ENCODE measurements at places on chromosomes 6 and 20.

- DNase-seq = no peak
Measured at GRCh38 chr6:36216559-36216958, 20.0 kb downstream of the BRPF3 start.

GRCh38 chr6:26202201-26202611, 115.0 kb downstream of the HFE start:
- DNase-seq = no peak

DNA sequence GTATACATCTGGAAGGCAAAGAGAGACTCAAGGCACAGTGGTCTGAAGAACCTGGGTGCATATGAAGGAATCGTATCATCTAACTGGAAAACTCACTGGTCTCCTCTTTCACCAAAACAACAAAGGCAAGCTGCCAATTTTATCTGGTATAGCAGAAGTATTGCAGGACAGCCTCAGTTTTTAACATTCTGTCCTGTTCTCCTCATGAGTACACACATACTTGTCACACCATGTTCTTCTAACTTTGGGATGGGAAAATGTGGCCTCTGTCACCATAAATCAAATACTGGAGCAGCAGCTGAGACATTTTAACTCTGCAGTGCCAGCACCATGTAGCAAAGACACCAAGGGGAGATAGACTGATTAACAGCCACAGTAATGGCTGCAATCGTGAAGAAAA, 199.1 kb upstream of the CNR1 start:
- DNase-seq = no peak

DNA sequence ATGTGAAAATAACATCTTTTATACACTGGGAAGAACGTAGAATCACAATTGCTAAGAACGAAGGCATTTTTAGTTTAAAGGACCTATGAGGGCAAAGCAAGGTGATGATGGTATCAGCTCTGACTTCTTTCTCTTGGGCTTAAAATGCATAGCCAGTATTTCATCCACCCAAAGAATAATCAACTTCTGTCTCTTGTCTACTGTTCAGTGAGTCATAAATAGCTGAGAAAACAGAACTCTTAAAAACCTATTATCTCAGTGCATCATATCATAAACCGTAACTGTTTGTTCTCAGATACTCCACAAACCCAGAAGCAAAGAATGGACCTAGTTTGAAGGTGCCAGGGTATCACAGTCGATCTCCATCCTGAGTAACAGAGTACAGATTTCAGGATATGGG, 5.2 kb downstream of the PHF10 start:
- DNase-seq = no peak

- DNase-seq = no peak
Measured at GRCh38 chr6:106440546-106440945, 80.0 kb downstream of the CRYBG1 start.

DNA sequence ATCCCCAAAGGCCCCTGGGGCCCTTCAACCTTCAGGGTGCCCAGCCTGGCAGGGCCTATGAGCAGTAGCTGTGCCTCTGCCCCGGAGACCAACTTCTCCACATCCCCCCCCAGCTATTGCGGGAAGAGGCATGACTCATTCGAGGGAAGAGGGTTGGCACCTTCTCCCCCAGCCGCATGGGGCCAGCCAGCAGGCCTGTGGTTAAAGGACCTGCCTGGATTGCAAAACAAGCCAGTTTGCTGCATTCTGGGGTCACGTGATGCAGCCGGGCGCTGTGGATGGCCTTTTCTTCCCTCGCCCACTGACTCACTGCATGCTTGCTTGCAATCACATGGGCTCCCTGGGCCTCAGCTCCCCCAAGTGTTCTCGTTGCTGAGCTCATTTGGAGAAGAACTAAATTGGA, 182.5 kb downstream of the MAFB start:
- no peak for DNase-seq

DNA sequence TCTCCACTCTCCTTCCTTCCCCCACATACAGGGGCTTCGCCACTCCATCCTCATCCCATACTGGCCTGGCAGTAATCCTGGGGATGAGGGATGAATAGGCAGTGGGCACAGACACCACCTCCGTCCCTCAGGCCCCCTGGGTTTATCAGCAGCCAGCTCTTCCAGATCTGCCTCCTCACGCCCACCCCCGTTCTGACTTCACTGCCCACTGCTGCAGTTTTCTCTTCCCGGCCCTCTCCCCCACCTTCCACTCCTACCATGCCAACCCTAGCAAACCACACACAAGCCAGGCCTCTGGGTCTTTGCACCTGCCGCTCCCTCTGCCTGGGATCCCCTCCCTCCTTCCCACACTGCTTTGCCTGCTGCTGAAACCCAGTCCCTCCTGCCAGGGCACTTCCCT, 22.3 kb downstream of the PNPLA1 start:
- DNase-seq = no peak

- DNase-seq = no peak
Measured at GRCh38 chr20:32805721-32806120, 14.0 kb upstream of the MAPRE1 start.

GRCh38 chr6:33837971-33838665, 34.3 kb upstream of the MLN start:
- DNase-seq = no peak

DNA sequence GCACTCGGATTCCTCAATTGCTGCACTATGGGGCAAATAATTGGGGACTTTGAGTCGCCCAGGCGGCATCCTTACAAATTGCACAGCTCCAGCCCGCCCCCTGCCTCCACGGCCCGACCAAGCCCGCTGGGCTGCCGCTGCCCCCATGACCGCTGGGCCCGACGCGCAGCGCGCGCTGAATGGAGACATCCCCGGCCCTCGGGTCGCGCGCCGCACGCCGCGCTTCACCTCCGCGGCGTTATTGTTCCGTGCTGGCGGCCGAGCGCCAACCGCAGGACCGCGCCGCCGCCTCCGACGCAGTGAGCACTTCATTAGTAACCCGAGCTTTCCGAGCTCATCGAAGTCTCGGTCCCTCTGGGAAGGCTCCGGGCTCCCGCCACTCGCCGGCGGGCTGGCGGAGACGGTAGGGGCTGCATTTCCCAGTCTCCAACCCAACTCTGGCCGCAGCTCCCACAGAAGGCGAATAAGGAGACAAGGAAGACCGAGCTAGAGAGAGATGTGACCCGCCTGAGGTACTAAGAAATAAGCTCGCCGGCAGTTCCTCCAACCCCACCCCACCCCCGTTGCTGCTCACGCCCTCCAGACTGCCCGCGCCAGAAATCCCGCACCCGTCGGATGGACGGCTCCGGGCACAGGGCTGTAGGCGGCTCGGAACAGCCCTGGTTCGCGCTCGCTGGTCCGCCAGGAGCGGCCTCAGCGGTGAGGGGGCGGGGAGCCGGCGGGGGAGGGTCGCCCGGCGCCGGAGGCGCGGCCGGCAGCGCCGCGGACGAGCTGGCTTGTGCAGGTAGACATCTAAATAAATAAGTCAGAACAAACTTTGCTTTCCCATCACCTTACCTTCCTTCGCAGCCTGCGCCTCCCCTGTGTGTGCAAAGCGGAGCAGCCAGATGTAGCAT, 703 bp downstream of the EPHA7 start:
- DNase-seq = no peak

DNA sequence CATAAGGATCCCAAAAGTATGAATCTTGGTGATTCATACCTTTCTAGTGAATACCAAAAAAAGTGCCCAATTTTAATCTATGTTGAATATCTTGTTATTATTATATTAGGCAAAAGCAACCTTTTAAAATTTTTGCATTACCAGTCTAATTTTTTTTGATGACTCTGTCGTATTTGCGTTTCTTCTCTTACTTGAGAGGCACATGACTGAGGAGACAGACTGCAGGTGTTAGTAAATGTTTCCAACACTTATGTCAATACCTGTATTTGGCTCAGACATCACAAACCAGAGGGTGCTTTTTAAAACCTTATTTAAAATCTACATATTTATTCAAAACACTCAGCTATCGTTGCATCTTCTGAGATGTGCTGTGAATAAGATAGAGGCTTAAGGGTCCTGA, 27.1 kb downstream of the ID4 start:
- no peak for DNase-seq

- DNase-seq = no peak
Measured at GRCh38 chr6:150788089-150788488, 77.4 kb upstream of the MTHFD1L start.

DNA sequence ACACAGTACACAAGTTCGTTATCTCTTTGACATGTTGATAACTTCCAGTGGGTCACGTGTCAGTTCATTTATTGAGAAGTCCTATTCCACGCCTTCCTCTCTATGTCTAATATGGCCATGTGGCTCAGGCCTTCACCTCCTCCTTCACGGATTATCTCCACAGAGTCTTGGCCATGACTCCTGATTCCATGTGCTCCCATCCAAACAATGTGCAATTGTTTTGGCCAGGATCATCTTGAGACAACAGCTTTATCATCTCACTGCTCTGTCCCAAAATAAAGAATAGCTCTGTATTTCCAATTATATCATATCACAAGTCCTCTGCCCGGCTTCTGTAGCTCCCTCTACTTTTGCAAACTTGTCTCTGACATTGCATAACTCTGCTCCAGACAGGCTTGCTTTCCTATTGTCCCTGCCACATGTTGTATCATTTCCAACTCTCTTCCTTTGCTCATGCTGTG, 11.1 kb upstream of the TXNDC5 start:
- no peak for DNase-seq

GRCh38 chr6:33641602-33642001, 20.5 kb downstream of the ITPR3 start:
- no peak for DNase-seq

DNA sequence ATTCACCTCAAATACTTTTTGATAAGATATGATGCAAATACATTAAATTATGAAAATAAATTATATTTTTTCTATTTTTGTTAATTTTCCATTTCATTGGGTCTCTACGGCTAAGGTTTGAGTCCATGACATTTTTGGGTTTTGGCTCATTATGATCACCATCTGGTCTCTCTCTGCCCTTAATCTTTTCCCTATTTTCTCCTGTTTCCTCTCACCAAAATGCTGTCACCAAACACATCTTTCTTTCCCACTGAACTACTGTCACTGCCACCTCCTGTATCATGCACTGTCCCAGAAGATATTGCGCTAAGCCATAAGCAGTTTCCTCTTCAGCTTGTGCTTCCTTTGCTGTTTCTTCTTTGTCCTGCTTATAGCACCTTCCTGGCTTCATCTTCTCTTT, 42.0 kb upstream of the OGFRL1 start:
- no peak for DNase-seq

- no peak for DNase-seq
Measured at GRCh38 chr6:154358019-154358545, 1.5 kb upstream of the IPCEF1 start.

DNA sequence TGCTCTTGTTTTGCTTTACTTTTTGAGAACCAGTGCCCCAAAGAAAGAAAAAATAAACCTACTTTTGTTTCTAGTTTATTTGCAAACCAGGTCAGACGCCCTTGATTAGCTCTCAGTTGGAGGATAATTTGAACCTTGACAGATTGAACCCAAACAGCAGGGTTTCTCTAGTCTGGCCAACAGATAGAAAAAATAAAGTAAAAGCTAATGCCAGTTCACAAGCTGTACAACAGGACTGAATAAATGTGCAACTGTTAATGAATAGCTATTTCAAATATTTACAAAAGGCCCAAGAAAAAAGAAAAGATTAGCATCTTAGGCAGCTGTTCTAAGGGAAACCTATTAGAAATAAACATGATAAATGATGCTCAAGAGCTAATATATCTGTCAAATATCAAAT, 331.8 kb downstream of the CDKAL1 start:
- no peak for DNase-seq

GRCh38 chr6:106079961-106080762, 6.0 kb upstream of the PRDM1 start:
- DNase-seq = no peak

DNA sequence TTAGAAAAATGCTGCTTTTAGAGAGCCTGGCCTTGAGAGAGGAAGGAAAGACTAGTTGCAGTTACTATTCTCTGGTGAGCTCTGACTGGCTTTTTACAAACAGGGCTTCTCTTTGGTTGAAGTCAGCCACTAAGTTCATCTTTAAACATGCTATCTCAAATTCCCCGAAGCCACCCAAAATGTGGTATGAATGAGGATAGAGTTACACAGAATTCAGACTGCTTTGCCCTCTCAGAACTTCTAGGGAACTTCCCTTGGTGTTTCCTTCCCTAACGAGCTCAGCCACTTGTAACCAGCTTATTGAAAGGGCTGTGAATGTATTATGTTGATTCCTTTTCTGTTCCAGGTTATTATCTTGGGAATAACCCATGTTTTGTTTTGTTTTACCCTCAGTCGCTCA, 73.5 kb downstream of the EFHC1 start:
- no peak for DNase-seq

GRCh38 chr6:97055743-97056142, 131.2 kb downstream of the KLHL32 start:
- DNase-seq = no peak

DNA sequence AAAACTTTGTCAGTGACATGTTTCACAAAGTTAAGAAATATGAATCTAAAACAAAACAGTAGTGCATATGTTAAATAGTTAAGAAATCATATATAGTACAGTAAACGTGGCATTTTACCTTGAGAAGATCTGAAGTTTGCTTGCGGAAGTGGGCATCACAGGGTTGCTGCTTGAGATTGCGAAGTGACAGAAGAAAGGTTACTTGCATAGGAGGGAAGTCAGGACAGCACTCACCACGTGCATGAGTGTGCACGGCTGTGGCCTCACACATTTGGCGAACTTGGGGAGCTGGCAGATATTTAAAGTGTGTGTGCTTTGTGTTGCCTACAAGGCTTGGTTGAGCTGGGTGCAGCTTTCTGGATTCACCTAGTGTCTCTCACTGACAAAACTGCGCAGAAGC, 431.5 kb upstream of the ARID1B start:
- DNase-seq = no peak

GRCh38 chr6:71589254-71589653, 297.1 kb upstream of the RIMS1 start:
- DNase-seq = no peak

GRCh38 chr6:35602133-35602946, 86.4 kb downstream of the FKBP5 start:
- no peak for DNase-seq

DNA sequence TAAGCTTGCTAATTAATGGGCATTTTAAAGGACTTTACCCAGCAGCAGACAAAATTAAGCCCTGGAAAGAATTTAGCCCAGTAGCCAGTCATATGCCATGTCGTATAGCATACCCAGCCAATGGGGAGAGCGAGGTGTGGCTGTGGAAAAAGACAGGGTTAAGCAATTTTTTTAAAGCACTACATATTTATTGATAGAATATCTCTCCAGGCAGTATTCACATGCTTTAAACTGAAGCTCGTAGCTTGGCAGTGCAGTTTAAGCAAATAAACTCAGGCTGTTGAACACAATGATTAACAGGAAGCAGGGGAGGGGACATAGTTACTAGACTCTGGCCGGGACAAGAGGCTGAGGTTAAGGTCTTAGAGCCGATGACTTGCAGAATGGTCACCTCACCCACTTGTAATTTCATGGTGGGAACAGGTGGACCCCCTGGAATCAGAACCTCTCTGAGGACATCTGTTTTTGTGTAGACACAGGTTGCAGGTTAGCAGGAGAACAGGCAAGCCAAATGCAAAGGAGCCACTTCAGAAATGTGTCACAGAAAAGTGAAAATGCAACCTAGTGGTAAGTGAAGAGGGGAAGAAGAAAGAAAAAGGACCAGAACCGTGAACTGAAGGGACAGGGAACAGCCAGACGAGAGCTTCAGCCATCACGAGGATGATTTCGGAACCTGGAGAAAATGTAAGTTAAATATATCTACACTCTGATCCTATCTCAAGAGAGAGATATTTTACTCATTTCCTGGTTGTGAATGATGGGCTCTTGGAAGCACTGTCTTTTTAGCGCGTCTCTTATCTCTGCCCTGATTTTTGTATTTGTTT, 7.2 kb downstream of the GCNT2 start:
- DNase-seq = no peak

- DNase-seq = no peak
Measured at GRCh38 chr20:54320148-54320607, 112.3 kb downstream of the PFDN4 start.

GRCh38 chr20:24420567-24420966, 48.9 kb upstream of the SYNDIG1 start:
- DNase-seq = no peak
